ENCODE measurements at places on chromosomes 7 and 10.

- no peak for DNase-seq
Measured at GRCh38 chr7:80635998-80636397, 2.4 kb upstream of the CD36 start.

GRCh38 chr7:129308047-129308446, 83.2 kb downstream of the AHCYL2 start:
- no peak for DNase-seq

GRCh38 chr10:129517680-129518057, 50.6 kb downstream of the MGMT start:
- DNase-seq = no peak

GRCh38 chr7:37448011-37448635, 541 bp downstream of the ELMO1 start:
- DNase-seq = no peak

- no peak for DNase-seq
Measured at GRCh38 chr7:45702751-45703150, 128.6 kb downstream of the ADCY1 start.

DNA sequence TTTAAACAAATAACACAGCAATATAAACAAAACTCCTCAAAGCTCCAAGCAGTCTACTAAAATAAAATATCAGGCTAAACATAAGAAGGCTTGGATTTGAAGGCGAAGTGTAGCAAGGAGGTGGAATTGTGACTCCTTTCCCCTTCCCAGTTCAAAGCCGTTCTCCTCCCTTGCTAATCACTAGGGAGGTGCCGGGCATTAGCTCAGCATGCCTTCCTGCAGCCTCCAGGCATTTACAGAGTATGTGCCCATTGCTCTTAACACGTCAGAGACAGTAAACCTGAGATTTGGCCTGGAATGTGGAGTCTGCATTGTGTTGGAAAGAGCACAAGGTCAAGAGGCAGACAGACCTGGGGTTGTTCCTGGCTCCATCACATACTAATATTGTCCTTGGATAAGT, 15.6 kb downstream of the CNNM1 start:
- no peak for DNase-seq

GRCh38 chr7:116142850-116143249, 67.5 kb upstream of the TES start:
- no peak for DNase-seq

DNA sequence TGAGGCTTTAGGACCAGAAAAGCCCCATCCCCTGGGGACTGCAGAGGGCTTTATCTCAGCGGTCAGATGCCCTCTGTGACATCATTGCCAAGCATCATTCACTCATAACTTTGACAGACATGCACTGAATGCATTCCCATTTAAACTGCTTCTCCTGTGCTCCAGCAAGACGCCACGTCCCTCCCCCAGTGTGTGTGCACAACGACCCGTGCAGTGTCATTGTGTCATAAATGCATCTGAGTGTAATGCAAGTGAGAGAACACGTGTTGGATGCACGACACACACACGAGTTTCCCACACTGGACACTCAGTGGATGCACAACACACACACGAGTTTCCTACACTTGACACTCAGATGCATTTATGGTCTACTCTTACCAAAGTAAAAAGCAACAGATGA, 337.9 kb downstream of the PTPRN2 start:
- DNase-seq = no peak

GRCh38 chr10:10209167-10209566, 808.5 kb upstream of the CELF2 start:
- DNase-seq = no peak

DNA sequence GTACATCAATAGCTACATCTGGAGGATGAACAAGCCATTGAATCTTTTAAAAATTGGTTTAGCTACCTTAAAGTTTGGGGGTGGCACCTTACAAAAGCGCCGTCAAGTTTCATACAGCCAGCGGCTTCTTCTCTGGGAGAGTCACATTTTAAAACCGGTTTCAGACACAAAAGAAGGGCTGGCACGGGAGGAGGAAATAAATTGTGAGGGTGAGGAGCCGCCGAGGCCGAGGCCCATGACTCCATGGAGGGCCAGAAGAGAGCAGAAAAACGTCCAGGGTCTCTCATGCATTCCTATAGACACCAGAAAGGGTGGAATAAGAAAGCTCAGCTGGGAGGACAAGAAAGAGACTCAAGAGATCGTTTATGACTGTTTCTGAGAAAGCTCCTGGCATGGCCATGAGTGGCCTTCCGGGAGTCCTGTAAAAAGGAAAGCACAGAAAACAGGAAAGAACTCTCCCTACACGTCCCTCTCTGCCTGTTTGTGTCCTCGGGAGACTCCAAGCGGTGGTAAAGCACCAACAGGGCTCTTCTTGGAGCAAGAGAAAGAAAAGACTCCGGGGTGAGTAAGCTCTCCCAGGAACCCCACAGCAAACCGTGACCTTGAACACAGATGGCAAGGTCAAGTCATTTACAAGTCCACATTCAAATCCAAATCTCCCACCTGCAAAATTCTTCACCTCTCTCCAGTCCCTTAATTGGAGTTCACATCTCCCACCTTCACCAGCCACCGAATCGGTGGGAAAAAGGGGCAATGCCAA, 1.8 kb downstream of the FRAT2 start:
- no peak for DNase-seq

GRCh38 chr7:86818903-86819302, 175.2 kb downstream of the GRM3 start:
- no peak for DNase-seq

DNA sequence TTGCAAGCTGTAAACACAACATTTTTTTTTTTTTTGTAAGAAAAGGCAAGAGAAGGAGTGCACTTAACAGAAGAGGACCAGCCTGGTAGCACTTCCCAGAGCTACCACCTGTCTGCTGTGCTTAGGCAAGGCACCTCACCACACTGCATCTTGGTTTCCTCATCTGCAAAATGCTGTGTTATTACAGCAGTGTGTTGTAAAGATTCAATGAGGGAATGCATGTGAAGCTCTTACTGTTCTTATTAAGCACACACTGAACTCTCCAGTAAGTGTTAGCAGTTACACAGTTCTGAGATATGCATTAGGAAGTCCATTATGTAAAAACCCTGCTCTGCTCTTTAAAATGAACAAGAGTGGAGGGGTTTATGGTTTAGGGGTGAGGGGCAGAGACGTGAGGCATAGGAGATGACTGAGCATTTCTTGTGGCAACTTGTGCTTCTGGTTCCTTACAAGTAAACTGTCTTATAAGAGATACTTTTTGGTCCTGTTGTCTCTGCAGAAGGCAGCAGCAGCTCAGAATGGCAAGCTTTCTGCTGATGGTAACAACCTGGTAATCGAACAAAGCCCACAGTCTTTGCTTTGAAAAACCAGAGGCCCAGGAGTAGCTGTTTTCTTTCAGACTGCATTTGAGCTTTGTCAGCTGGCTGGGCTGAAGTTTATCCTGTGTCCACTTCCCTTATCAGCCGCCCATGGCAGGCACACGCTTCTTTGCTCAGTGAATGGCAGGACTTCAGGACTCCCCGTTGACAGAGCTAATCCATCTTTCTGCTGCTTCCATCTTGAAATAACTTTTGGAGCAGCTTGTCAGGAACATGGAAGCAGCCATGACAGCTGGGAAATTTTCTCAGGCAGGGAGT, 98.8 kb upstream of the BMPER start:
- no peak for DNase-seq

DNA sequence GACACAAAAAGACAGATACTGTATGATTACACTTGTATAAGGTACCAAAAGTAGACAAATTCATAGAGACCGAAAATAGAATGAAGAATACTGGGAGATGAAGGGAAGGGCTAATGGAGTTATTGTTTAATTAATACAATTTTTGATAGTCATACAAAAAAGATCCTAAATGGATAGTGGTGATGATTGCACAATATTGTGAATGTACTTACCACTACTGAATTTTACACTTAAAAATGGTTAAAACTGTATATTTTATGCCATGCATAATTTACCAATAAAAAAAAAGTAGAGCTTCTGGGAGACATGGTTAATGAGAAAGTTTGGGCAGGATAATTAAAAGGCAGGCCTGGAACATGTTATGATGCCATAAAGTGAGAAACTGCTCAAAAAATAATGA, 119.0 kb downstream of the ZPBP start:
- no peak for DNase-seq

DNA sequence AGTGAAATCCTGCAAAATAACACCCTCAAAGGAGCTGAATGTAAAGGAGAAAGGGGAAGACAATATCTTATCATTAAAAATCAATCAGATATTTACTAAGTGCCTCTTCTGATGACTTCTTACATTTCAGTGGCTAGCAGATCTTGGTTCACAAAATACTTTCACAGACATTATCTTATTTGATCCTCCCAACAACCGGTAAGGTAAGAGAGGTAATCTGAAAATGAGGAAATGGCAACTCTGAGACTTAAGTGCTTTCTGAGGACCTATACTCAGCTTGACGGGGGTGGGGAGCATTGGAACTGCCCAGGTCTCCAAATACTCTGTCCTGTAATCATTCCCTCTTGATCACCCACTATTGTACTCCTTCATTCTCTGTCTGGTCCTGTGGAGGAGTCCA, 144.6 kb upstream of the MKLN1 start:
- DNase-seq = no peak

DNA sequence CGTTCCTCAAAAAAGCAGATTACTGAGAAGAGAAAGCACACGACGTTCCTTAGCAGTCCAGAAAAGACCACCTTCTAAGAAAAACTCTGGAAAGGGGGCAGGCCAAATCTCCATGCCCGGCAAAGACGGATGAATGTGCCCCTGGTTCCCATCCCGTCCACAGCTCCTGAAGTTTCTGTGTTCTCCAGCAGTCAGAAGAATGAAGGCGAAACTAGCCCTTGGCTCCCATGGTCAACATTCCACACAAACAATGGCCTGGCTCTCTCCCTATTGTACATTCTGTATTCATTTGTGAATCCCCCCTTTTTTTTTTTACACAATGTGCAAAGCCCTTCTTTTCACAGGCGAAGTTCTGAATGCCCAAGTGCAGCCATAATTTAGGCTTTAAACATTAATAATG, 5.3 kb downstream of the CTBP2 start:
- no peak for DNase-seq

DNA sequence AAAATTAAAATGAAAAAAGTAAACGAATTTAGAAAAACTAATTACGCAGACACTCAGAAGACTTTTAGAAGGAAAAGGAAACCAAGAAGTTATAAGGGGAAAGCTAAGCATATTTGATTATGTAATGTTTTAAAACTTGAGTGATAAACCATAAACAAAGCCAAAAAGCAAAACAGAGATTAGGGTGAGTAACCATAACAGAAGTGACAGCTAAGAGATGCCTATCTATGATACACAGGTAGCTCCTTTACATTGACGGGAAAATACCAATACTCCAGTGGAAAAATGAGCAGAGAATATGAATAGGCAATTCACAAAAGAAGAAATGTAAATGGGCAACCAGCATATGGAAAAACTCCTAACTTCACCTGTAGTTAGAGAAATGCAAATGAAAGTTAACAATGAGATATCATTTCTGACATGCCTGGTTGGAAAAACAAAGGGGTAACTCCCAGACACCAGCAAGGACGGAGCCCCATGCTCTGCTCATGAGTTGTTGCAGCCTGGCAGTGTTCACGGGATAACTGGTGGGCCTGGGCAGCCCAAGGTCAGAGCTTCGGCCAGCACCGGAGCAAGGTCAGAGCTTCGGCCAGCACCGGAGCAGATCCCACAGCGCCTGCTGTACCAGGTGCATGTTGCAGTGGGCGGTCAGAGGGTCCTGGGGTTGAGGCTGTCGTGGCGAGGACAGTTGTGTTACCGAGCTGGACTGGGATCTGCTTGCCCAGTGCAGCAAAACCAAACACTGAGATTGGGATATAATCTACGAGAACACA, 58.9 kb downstream of the ALOX5 start:
- DNase-seq = no peak

DNA sequence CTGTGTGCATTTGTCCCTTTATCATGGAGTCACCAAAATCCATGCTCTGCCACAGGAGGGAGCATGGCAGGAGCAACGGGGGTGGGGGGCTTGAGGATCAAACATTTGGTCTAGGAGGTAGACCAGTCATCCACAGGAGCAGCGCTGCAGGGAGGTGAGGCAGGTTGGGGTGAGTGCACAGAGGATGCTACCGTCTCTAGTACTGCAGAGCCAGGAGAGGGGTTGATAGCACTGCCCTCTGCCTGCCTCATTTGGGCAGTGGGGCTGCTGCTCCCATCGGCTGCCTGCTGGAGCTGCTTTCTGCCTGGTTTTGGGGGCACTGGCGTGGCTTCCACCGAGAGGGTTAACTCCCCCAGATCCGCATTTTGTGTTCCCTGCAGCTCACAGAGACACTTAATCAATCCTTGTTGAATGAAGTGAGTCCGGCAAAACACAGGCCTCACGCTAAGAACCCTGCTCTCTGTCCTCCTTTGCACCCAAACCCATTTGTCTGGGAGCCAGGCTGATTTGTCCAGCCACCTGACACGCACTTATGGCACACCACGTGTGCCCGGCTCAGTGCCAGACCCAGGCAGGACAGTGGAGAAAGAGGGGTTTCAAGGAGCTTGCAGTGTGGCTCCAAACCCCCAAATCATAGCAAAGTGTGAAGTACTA, 527.1 kb upstream of the FOXK1 start:
- DNase-seq = no peak

GRCh38 chr7:7395785-7396184, 139.9 kb downstream of the COL28A1 start:
- DNase-seq = no peak

GRCh38 chr7:193481-194251, 1.3 kb downstream of the FAM20C start:
- no peak for DNase-seq

DNA sequence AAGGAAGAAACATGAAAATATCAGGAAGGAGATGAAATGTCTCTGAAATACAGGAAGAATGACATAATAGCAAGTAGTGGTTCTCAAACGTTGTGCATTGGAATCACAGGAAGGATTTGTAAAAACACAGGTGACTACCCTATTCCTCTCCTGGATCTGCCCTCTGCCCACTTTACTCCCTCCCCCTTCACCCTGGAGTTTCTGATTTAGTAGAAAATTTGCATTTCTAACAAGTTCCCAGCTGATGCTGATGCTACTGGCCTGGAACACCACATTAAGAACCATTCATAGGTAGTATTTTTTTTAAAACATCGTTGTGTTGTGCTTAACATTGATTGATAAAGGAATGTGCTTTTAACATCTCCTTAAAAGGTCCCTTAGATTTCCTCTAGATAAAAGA, 130.9 kb downstream of the PHF14 start:
- DNase-seq = no peak

- DNase-seq = no peak
Measured at GRCh38 chr7:134931487-134931886, 54.8 kb upstream of the AGBL3 start.

DNA sequence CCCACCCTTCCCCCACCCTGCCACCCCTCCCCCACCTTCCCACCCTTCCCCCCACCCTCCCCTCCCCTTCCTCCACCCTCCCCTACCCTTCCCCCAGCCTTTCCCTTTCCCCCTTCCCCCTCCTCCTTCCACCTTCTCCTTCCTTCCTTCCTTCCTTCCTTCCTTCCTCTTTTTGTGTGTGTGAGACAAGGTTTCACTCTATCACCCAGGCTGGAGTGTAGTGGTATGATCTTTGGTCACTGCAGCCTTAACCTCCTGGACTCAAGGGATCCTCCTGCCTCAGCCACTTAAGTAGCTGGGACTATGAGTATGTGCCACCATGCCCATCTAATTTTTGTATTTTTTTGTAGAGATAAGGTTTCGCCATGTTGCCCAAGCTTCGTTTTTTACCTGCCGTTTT, 35.2 kb downstream of the CYP17A1 start:
- no peak for DNase-seq

All from esophagus squamous epithelium (tissue), 5 donors.